ENCODE measurements at places on chromosomes 13 and 19. TPM values are rescaled to one million over a fixed set of nuclear protein-coding genes. Genes with fewer than 3 reads are reported as not detected.

Gene PRX
- total RNA-seq: 5.7 TPM

Gene BORA
- total RNA-seq: 3.4 TPM

Gene IGFL2
- 1.5 TPM for total RNA-seq

Gene ZNF616
- total RNA-seq: 3.0 TPM

Gene ATP5F1D
- total RNA-seq: 46.4 TPM

Gene ZNF224
- total RNA-seq: 10.4 TPM

Gene WDR18
- total RNA-seq: 69.4 TPM

Gene HIPK4
- not detected for total RNA-seq

Gene FAM174C
- total RNA-seq: 62.1 TPM

Gene ZNF709
- 4.6 TPM for total RNA-seq

Gene DNMT1
- total RNA-seq: 46.6 TPM

Gene CGB5
- not detected for total RNA-seq

Gene MADCAM1
- not detected for total RNA-seq

Gene CEACAM16
- not detected for total RNA-seq

Gene RNF17
- total RNA-seq: not detected

Gene SYDE1
- total RNA-seq: 25.3 TPM

Gene ZNF324B
- total RNA-seq: 8.5 TPM

Gene CACNG7
- not detected for total RNA-seq

Gene CACNG8
- not detected for total RNA-seq

Gene ZNF93
- total RNA-seq: 3.1 TPM

Gene ZNF772
- total RNA-seq: 4.5 TPM

Gene SCEL
- total RNA-seq: 6.9 TPM

Gene ZNF490
- total RNA-seq: 3.6 TPM

Gene F2RL3
- 4.1 TPM for total RNA-seq

Gene SIGLEC11
- 3.3 TPM for total RNA-seq
